ENCODE measurements at places on chromosomes 7 and 10.

DNA sequence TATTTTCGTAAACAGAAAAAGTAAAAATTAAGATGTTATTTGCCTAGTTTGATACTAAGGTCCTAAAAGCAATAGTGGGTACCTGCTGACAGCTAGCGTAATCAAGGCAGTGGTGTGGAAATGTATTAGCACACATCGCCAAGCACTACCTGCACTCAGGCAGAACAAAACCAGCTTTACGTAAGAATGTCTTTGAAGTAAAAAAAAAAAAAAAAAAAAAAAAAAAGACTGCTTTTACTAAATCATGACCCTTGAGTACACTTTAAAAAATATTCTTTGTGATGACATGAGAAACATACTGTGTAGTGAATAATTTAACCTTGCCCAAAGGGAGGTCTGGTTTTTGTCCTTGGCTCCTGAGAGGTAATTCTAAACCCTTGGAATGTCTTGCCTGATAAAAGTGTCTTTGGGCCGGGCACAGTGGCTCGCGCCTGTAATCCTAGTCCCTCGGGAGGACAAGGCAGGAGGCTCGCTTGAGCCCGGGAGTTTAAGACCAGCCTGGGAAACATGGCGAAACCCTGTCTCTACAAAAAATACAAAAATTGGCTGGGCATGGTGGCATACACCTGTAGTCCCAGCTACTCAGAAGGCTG lies 12.7 kb downstream of the XRCC2 start:
- H3K36me3 ChIP-seq: peaks cover 4% of the 10 kb centered on the region
- DNase-seq: no peak
- no peak overlapping the region for H3K27ac ChIP-seq
- H3K4me1 ChIP-seq: no peaks in the 10 kb centered on the region
- no peaks in the 10 kb centered on the region for H3K27me3 ChIP-seq

- H3K4me3 ChIP-seq: no peak overlapping the region
- DNase-seq: no peak
- H3K27me3 ChIP-seq: no peaks in the 10 kb centered on the region
- H3K36me3 ChIP-seq: no peaks in the 10 kb centered on the region
- no peaks in the 10 kb centered on the region for H3K4me1 ChIP-seq
Measured at GRCh38 chr7:11642841-11643240, 189.2 kb downstream of the THSD7A start.

- no peaks in the 10 kb centered on the region for H3K36me3 ChIP-seq
- peaks cover 8% of the 10 kb centered on the region for H3K4me1 ChIP-seq
- no peak for DNase-seq
- H3K27ac ChIP-seq: no peak overlapping the region
- peaks cover 33% of the 10 kb centered on the region for H3K27me3 ChIP-seq
Measured at GRCh38 chr10:132905661-132906060, 36.7 kb downstream of the CFAP46 start.

- H3K36me3 ChIP-seq: peaks cover 2% of the 10 kb centered on the region
- H3K4me3 ChIP-seq: no peak overlapping the region
- no peaks in the 10 kb centered on the region for H3K27me3 ChIP-seq
- peaks cover 5% of the 10 kb centered on the region for H3K4me1 ChIP-seq
- no peak overlapping the region for H3K27ac ChIP-seq
- no peak for DNase-seq
Measured at GRCh38 chr7:138008588-138009349, 6.9 kb upstream of the CREB3L2 start.

DNA sequence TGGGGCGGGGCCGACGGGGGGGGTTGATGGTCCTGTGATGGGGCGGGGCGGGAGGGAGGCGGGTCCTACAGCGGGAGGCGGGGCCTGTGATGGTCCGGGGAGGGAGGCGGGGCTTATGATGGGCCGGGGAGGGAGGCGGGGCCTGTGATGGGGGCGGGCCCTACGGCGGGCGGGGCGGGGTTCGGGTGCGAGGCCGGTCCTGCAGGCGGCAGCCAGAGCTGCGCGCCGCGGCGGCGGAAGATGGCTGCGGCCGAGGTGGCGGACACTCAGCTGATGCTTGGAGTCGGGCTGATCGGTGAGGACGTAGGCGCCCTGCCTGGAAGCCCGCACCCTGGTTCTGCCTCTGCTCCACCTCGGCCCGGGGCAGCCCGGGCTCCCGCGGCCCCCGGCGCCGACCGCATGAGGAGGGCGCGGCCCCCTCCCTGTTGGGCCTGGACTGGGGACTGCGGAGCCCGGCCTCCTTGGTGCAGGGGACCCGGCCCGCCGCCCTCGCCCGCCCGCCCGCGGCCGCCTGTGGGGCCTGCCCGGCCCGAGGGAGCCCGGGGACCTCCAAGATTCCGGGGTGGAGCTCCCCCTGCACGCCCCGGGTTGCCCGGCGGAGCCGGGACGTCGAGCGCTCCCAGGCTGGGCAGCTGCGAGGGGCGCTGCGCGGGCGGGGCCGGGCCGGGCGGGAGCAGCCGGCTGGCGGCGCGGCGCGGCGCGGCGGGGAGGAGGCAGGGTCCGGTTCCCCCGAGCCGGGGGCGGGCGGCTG lies at the start of gene DENND10:
Gene DENND10 (plus strand): TSS at position 211 of the 751 bp plus-strand sequence. CDS start 30 bp downstream, at position 241.
- DNase-seq: peak; percentile 42
- H3K27me3 ChIP-seq: no peaks in the 10 kb centered on the region
- peaks cover 17% of the 10 kb centered on the region for H3K36me3 ChIP-seq
- H3K27ac ChIP-seq: peak within 1 kb of the TSS; percentile 93
- peaks cover 30% of the 10 kb centered on the region for H3K4me1 ChIP-seq

GRCh38 chr10:87656431-87657072 lies 3.1 kb upstream of the PAPSS2 start:
- H3K27ac ChIP-seq: no peak overlapping the region
- no peak overlapping the region for H3K4me3 ChIP-seq

- no peak for DNase-seq
- no peak overlapping the region for H3K27ac ChIP-seq
- no peaks in the 10 kb centered on the region for H3K4me1 ChIP-seq
Measured at GRCh38 chr7:115340828-115341227, 418.9 kb downstream of the MDFIC start.

GRCh38 chr7:78175330-78176100 lies 376.9 kb downstream of the PHTF2 start:
- no peak for DNase-seq
- peaks cover 22% of the 10 kb centered on the region for H3K27me3 ChIP-seq
- H3K4me3 ChIP-seq: no peak overlapping the region

DNA sequence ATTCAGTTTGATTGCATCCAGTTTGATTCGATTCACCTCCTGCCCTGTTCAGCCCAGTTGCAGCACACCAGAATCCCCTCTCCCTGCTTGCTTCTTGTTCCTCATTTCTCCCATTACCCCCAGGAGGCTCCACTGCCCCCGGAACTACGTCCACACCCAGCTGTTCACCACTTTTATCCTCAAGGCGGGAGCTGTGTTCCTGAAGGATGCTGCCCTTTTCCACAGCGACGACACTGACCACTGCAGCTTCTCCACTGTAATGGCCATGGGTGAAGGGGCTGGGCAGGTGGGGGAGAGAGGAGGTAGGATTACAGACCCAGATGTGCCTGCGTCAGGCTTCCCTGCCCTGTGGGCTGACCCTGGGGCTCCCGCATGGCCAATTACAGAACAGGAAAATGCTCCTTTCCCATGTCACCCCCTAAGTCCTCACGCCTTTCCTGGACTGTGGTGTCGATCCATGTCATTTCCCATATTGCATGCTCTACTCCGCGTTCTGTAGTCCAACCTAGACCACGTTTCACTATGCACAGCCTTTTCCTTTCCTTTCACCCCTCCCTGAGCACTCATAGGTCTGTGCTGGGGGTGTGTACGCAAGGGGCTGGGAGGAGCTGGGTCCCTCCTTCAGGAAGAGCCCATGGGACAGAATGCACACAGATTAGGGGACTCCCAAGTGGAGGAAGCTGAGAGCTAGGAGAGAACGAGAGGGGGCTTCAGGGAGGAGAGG lies 8.2 kb downstream of the GHRHR start:
- H3K27me3 ChIP-seq: peaks cover 53% of the 10 kb centered on the region
- H3K27ac ChIP-seq: no peak overlapping the region
- no peak for DNase-seq
- no peaks in the 10 kb centered on the region for H3K4me1 ChIP-seq
- no peak overlapping the region for H3K4me3 ChIP-seq

DNA sequence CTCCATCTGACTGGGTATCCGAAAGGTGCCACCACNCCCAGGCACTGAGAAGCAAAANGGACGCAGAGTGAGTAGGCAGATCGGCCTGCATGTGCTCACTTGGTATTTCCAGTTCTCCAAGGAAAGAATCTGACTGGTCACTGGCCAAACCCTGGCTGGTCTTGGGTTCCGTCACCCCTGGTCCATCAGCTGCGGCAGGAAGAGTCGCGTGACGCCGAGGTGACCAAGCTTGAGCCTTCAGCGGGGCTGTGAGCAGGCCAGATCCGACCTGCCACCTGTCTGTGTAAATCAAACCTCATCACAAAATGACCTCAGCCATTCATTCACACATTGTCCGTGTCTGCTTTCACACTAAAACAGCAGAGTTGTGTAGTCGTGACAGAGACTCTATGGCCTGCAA lies 28.8 kb upstream of the CHST15 start:
- H3K36me3 ChIP-seq: no peaks in the 10 kb centered on the region
- H3K27me3 ChIP-seq: no peaks in the 10 kb centered on the region
- no peak overlapping the region for H3K4me3 ChIP-seq
- H3K4me1 ChIP-seq: no peaks in the 10 kb centered on the region
- DNase-seq: no peak
- no peak overlapping the region for H3K27ac ChIP-seq

GRCh38 chr7:139182363-139182762 lies 48.7 kb upstream of the UBN2 start:
- no peak for DNase-seq
- H3K27me3 ChIP-seq: no peaks in the 10 kb centered on the region
- no peak overlapping the region for H3K4me3 ChIP-seq

- H3K4me1 ChIP-seq: no peaks in the 10 kb centered on the region
- no peaks in the 10 kb centered on the region for H3K27me3 ChIP-seq
- no peak overlapping the region for H3K4me3 ChIP-seq
- H3K36me3 ChIP-seq: no peaks in the 10 kb centered on the region
- no peak for DNase-seq
Measured at GRCh38 chr7:153640586-153640985, 411.6 kb upstream of the DPP6 start.

GRCh38 chr10:94364482-94364881 lies 1.7 kb upstream of the NOC3L start:
- peaks cover 13% of the 10 kb centered on the region for H3K36me3 ChIP-seq
- H3K4me1 ChIP-seq: peaks cover 19% of the 10 kb centered on the region
- H3K27ac ChIP-seq: no peak overlapping the region
- no peak for DNase-seq

- no peaks in the 10 kb centered on the region for H3K4me1 ChIP-seq
- H3K27me3 ChIP-seq: no peaks in the 10 kb centered on the region
- DNase-seq: no peak
- no peak overlapping the region for H3K4me3 ChIP-seq
- no peak overlapping the region for H3K27ac ChIP-seq
Measured at GRCh38 chr7:88566162-88566729, 193.3 kb upstream of the ZNF804B start.

DNA sequence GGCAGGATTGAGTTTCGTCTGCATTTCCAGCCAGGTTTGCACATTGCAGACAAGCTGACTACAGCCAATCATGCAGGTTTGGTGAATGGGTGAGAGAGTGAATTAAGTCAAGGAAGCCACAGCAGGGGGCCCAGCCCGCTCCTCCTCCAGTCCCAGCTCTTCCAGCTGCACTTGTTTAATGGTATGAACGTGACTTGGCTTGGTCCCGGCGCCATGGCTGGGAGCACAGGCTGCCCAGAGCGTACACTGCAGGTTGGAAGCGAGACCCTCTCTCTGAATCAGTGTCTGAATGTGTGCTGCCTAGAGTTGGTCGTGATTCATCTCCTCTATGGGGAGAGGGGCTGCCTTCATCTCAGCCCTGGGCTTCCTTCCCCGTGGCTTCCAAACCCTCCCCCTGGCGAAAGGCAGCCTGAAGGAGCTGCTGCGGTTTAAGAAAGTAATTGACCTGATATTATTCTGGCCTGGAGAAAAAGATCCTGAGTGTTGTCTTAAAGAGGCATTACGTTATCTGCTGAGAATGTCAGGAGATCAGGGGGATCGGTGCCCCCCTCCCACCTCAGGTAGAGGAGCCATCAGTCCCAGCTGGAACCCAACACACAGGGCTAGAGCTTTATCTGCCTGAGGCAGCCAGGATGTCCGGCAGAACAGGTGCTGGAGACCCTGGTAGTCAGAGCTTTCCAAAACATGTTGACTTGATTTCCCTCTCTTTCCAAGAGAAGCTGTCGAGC lies 132.1 kb downstream of the COL26A1 start:
- no peaks in the 10 kb centered on the region for H3K4me1 ChIP-seq
- H3K4me3 ChIP-seq: no peak overlapping the region
- H3K27ac ChIP-seq: no peak overlapping the region
- H3K36me3 ChIP-seq: no peaks in the 10 kb centered on the region

DNA sequence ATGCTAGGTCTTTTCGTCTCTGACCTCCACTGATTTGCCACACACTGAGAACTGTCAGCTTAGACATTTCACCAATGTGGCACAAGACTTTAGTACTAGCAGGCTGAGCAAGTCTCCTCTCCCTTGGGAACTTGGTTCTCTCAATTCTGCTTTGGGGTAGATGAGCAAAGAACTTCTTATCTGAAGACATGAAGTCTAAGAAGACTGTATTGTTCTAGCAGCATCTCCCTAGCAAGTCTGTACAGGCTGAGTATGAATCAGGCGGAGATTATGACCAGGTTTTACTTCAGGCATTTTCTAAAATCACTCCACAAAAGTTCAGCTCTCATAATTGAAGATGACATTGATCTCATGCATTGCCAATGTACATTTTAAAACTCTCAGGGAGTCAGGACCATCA lies 23.8 kb upstream of the STN1 start:
- no peak for DNase-seq
- H3K36me3 ChIP-seq: no peaks in the 10 kb centered on the region
- H3K4me1 ChIP-seq: no peaks in the 10 kb centered on the region
- H3K4me3 ChIP-seq: no peak overlapping the region

- H3K36me3 ChIP-seq: no peaks in the 10 kb centered on the region
- H3K4me3 ChIP-seq: no peak overlapping the region
- no peaks in the 10 kb centered on the region for H3K4me1 ChIP-seq
Measured at GRCh38 chr7:78873117-78873516, 580.4 kb downstream of the MAGI2 start.

DNA sequence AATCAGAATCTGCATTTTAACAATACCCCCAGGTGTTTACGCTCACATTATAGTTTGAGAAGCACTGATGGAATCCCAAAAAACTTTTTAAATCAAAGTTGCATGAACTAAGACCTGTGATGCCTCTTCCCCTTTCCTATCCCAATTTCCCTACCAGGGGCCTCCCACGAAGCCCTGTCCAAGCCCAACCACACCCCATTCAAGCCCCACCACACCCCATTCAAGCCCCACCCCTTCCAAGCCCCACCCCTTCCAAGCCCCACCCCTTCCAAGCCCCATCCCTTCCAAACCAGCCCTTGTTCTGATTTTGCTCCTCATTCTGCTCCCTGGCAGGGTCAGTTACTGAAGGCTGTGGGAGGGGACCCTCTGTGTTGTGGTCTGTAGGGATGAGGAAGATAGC lies 9.8 kb upstream of the AQP1 start:
- peaks cover 3% of the 10 kb centered on the region for H3K27me3 ChIP-seq
- H3K27ac ChIP-seq: no peak overlapping the region
- H3K36me3 ChIP-seq: no peaks in the 10 kb centered on the region
- no peak for DNase-seq
- no peaks in the 10 kb centered on the region for H3K4me1 ChIP-seq
- H3K4me3 ChIP-seq: no peak overlapping the region
